Left forelimb (tissue), 1 donor: ENCODE measurements at places on chromosomes 1 and 21.

DNA sequence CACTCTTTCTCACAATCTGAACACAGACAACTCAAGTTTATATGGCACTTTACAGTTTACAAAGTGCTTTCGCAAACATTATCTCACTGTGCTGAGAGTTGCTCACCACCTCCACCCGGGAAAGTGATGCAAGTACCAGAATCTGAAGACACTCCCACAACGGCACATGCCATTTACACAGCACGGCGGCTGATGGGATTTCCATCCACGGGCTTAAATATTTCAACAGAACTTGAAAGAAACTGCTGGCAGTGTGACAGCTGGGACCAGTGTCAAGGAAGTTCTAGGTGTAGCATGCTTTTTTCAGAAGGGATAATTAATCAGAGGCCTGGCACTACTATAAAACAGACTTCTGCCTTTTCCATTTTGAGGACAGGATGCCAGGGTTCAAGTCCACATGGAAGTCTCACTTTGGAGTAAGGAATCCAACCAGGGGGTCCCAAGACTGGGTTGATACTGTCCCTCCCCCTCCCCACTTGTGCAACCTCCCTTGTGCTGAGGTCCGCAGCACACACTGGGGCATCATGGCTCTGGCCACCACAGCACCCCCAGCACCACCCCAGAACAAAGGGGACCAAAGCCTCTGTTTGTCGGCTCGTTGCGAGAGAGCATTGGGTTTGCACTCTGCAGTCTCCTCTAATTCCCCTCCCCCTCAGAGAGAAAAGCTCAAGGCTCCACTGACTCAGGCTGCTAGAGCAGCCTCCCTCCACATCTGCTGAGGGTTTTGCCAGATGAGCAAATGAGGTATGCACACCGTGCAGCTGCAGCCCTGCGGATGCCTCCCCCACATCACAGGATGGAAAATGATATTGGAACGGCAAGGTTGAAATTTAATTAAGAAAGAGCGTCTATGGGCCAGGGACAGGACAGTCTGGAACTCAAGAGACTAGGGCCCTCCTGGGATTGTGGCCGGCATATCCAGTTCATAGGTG lies 154.9 kb downstream of the TGFBR3 start:
- DNase-seq, result no peak

DNA sequence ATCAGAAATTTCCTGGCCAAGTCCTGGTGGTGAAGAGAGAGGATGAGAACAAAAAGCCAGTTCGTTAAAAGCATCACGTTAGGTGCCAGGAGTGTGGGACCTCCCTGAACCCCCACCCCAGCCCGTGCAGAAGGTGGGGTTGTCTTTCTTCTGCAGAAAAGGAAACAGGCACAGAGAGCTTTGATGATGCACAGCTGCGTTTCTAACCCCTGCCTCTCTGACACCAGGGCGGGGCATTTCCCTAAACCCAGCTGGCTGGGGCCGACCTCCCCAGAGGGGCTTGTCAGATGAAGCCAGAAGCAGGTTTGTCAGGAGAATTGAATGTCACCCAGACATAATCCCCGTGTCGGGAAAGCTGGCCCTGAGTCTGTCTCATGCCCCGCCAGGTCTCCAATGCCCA lies 189.3 kb upstream of the EDN2 start:
- no peak for DNase-seq

DNA sequence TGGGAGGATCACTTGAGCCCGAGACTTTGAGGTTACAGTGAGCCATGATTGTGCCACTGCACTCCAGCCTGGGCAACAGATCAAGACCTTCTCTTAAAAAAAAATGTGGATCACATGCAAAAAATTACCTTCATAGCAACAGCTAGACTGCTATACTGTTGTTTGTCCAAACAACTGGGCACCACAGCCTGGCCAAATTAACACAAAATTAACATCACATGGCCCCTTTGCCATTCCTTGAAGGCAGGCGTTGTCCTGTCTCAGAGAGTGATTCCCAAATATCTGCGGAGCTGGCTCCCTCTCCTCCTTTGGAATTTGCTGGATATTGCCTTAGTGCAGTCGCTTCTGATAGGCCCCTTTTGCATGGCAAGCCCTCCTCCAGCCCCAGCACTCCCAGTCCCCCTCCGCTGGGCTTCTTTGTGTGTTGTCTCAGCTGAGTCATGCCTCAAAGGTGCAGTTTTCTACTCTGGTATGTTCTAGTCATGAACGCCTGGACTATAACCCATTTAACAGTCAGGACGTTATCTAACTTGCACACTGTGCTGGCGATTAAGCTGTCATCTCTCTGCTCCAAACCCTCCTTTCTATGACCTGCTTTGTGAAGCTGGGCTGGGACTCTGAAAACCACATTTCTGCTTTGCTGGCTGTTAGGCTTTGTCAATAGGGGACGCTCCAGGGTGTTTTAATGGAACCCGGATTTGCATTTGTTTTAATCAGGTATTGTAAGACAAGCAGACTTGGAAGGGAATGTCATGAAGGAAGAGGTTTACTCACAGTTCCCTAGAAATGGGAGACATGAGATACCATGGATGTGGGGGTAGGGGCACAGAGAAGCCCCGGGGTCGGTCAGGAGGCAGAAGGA lies 20.1 kb upstream of the HPCAL4 start:
- DNase-seq, result no peak

DNA sequence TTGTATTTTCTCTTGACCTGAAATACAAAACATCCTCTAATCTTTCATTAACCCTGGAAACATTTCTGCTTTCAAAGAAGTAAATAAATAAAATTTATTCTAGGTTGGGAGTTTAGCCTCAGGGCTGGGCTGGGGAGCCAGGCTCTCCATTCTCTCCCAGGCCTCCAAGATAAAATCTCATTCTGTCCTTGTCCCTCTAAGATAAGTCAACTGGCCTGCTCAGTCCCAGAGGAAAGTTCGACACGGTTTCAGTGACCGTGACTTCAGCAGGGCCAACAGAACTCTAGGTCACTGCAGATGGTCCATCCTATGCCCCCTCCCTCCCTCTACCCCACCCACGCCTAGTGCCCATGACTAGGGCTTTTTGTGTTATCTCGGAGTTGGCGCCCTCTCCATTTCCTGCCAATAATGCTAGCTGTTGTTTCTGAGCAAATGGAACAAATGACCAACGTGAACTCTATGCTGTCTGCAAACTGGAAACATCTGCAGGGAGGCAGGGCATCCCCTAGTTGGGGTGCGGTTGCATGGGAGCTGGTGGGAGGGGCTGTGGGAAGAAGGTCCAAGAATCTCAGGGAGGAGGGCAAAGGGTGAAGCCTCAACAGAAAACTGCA lies 10.1 kb upstream of the ADORA3 start:
- no peak for DNase-seq

- no peak for DNase-seq
These were observed 538.0 kb upstream of the PLXNA2 start for GRCh38 chr1:208782186-208782585.

GRCh38 chr1:48670234-48671020 lies 106.3 kb downstream of the BEND5 start:
- DNase-seq, result no peak

- DNase-seq, result no peak
These were observed 17.3 kb downstream of the CA6 start for GRCh38 chr1:8962812-8963530.
